ENCODE measurements at places on chromosomes 3 and 15.

- peak; percentile 57 for DNase-seq
Observed at GRCh38 chr3:60752809-60753208, 498.4 kb downstream of the FHIT start.

DNA sequence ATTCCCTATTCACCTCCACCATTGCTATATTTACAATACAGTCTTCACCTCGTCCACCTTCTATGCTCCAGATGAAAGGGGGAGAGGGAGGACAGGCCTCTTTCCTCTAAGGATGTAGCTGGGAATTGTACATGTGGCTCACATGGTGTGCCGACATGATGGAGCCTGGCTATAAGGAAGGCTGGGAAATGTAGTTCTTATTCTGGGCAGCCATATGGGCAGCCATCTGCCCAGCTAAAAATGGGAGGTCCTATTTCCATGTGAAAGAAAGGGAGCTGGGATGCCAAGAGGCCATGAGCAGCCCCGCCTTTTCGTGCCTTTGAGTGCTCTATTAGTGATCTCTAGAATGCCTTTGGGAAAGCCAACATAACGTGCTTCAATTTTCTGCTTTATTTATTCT, 27.1 kb upstream of the MGLL start:
- DNase-seq: no peak

DNA sequence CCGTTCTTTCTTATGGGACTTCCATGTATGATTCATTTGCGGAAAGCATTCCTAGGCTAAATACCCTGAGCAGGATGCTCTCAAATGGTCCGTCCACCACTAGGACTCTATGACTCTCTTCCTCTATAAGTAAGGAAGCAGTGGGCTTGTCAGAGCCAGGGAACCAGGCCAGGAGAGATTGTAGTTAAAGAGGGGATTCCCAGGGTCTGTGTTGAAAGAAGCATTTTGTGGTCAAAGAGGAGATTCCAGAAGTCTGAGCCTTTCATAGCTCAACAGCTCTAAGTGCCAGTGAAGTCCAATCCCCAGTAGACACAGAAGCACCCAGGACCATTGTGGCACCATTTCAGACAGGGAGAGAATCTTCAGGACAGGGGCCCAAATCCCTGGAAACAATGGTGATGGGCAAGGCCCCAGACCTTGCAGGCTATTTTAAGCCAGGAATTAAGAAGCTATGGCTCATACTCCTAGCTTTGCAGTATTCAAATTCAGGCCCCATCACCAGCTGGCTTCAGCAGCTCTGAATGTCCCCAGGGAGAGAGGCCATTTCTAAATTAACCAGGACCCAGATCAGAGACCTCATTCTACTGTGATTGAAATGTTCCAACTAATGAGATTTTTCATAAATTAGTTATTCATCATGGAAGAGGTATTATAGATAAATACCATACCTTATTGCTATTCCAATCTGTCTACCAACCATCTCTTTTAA, 81.7 kb downstream of the CD47 start:
- no peak for DNase-seq

GRCh38 chr15:42106288-42106687, 11.9 kb upstream of the PLA2G4D start:
- no peak for DNase-seq

GRCh38 chr15:74768099-74768770, 13.6 kb upstream of the CSK start:
- no peak for DNase-seq

- DNase-seq: peak; percentile 19
Observed at GRCh38 chr3:52892625-52893311, 4.6 kb downstream of the STIMATE start.

- no peak for DNase-seq
Observed at GRCh38 chr15:25366058-25366457, 72.8 kb downstream of the UBE3A start.

- DNase-seq: peak; percentile 80
Observed at GRCh38 chr15:66997212-66997611, 68.2 kb upstream of the SMAD3 start.

DNA sequence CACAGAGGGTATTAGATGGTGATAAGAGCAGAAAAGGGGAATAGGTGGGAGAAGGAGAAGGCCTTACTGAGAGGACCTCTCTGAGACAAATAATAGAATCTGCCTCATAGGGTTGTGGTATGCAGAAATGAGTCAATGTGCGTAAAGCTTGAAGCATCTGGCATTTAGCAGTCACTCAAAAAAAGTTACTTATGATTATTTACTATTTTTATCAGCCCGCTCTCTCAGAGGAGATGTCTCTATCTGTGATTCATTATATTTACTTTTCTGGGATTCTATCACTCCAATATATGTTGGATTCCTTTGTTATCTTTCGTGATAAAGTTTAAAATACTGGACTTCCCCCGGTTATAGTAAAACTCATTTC, 4.6 kb upstream of the TM4SF1 start:
- peak; percentile 74 for DNase-seq

DNA sequence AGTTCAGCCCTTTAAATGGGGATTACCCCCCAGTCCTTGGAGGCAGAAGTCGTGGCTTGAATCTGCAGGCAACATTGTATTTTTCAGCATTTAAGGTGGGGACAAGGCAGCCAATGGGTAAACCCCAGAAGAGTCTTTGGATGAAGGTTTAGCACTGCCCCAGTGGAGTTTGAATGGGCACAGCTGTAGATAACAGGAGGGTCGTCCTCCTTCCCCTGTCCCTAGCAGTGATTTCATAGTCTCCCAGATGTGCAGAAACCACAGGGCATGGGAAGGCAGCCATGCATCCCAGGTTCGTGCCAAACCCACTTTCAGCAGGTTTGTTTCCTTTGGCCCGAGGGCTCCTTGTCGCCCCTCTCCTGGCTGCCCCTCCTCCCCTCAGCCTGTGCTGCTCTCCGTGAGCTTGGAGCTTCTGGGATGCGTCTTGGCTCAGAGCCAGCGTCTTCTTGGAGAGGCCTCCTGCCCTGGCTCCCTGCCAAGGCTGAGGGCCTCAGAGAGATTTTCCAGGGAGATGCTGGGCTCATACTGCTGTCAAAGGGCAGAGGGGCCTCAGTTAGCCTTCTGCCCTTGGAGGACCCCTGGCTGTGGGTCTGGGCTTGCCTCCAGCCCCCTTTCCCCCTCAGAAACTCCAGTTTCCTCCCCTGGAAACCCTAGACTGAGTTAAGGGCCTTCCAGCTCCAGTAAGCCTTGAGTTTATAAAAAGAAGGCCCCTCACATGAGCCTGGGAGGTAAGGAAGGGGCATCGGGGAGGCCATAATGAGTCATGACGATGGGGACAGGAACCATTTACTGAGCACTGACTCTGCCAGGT, 48.9 kb upstream of the POLG start:
- DNase-seq: no peak

DNA sequence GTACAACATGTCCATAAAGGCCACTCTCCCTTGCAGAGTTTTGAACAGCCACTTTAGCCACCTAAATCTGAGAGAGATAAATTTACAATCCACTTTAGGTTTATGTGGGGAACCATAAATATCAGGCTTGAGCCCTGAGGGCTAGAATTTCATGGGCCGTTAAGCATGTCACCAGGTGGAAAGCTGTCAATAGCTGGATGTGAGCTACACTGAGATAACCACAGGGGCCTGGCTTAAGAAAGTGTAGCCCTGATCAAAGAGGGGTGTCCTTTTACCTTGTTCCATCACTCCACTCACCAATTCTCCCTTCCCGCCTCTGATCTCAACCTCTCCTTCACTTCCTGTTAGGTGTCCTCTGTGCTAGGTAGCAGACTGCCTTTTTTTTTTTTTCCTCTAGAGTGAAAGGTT, 172.8 kb upstream of the ICE2 start:
- DNase-seq: no peak

- DNase-seq: no peak
Observed at GRCh38 chr15:59657635-59658125, 365 bp upstream of the GTF2A2 start.

GRCh38 chr15:62021991-62022600, 38.2 kb downstream of the VPS13C start:
- DNase-seq: no peak

GRCh38 chr3:43410592-43410991, 124.3 kb downstream of the SNRK start:
- DNase-seq: no peak

GRCh38 chr15:74635228-74635627, 19.6 kb downstream of the CLK3 start:
- peak; percentile 40 for DNase-seq

- DNase-seq: no peak
Observed at GRCh38 chr3:140924097-140924873, 17.4 kb upstream of the SLC25A36 start.

GRCh38 chr3:65716071-65716751, 322.5 kb downstream of the MAGI1 start:
- DNase-seq: no peak

DNA sequence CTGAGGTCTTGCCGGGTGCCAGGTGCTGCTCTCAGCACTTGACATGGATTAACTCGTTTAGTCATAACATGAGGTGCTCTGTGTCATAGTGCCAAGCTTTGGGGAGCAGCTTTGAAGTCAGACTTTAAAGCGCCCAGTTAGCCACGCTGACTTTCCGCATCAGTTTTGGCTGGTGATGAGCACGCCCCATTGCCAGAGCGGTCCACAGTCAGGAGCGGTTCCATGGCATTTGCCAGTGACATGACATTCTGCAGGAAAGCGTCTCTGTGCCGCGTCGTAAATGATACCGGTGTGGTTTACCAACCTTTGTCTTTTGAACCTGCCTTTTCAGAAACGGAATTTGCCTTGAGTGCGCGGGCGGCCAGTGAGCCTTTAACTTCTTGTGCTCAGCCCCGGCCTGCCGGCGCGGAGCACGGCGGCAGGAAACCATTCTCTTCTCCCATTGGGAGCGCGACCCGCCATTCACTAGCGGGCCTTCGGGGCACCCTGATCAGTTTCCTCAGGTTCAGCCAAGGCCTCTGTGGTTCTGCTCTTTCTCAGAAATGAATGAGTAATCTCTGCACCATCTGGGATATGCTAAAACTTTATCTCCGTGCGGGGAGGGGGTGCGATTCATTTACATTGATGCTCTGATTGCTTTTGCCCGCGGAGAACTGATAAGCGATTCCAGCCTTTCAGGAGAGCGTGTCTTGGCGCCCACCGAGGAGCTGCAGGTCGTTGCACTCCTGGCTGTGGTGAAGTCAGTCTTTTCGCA, 1.7 kb upstream of the SLC2A2 start:
- peak; percentile 91 for DNase-seq

DNA sequence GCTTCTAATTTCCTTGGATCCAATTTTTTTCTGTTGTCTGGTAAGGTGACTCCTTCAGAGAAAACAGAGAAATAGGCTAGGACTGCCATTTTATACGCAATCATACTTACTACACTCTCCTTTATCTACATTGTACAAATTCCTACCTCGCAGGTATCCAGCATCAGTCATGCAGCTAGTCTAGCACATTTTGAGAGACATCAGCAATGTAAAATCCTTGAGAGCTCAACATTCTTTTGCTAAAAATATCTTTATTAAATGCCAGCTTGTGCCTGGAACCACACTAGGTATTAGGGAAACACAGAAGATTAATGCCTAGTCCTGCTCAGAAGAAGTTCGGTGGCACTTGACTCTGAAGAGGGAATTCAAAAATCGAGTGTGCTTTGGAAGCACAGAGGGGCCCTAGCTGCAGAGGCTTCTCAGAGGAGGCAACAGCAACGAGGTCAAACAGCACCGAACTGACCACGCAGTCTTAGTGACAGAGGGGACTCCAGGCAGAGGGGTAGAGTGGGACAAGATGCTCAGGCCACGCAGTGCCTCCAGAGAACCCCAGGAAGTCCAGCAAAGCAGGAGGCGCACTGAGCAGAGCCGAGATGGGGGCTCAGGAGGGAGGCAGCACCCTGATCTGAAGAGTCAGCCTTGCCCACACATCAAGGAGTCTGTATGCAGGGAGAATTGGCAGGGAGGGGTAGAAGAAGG, 3.5 kb downstream of the FAM174B start:
- DNase-seq: no peak

DNA sequence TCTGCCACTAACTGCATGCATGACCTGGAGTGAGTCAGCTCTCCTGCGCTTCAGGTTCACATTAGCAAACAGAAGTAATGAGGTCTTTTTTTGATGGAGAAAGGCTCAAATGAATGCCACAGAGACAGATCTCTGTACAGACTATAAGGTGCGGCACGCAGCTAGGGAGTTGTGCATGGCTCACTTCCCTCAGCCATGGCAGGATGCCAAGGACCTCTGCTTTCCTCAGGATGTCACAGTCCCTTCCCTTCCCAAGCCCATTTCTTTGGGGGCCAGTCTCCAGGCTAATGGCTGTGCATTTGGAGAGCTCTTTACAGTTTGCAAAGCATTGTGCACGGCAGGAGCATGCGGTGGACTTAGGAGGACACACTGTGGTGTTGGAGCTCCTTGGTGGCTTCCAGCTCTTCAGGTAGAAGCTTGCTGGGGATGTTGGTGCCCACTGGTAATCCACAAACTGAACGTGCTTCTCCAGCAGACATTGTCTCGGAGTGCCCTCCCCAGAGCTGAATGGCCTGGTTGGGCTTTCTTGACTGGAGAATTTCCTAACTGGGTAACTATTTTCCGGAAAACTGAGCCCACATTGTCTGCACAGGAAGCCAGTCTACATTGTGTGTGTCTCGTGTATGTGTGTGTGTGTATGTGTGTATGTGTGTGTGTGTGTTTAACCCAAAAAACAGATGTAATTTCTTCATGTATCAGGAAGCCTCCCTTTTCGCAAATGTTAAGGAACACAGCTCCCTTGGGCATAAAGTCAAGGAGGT, 172.5 kb upstream of the TLE3 start:
- peak; percentile 28 for DNase-seq

DNA sequence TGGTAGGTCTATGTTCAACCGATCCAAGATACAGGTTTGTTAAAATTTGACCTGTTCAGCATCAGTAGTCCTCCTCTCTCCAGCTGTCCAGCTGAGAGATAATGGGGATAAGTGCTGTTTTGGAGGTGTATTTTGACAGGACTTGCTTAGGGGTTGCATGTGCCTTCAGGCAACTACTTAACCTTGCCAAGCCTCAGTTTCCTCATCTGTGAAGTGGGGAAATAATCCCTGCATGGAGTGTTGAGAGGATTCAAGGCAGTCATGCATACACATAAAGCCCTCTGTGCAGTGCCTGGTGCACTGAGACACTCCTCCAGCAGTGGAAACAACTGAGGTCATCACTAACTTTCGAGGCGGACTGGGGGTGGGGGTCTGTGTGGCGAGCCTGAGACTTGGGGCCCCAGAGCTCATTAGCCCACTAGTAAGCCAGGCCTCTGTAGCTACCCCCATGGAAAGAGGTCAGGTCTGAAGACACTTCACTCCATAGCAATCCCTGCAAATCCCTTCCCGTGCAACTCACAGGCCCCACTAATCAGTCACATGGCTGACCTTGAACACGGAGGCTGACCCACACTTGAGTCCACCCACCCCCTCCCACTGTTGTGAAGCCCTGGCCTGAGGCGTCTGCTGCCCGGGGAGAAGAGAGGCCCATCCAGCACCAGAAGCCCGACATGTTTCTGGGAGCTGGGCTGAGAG, 25.9 kb upstream of the SLC6A6 start:
- DNase-seq: no peak

All from fibroblast of gingiva (primary cell).